ENCODE measurements at places on chromosomes 13 and 19.
A peak's percentile ranks its signal among the peaks of the same experiment; 100 is the strongest.

- DNase-seq: no peak
Measured at GRCh38 chr13:20716951-20717350, 13.5 kb downstream of the IL17D start.

- no peak for DNase-seq
Measured at GRCh38 chr19:36986601-36987000, 70.5 kb downstream of the ZNF568 start.

- no peak for DNase-seq
Measured at GRCh38 chr13:98941126-98941525, 36.7 kb downstream of the DOCK9 start.

GRCh38 chr19:49779731-49780555 is 13.1 kb downstream of the AP2A1 start:
- no peak for DNase-seq

GRCh38 chr13:65603160-65603559 is 1627.0 kb downstream of the PCDH9 start:
- DNase-seq: no peak

DNA sequence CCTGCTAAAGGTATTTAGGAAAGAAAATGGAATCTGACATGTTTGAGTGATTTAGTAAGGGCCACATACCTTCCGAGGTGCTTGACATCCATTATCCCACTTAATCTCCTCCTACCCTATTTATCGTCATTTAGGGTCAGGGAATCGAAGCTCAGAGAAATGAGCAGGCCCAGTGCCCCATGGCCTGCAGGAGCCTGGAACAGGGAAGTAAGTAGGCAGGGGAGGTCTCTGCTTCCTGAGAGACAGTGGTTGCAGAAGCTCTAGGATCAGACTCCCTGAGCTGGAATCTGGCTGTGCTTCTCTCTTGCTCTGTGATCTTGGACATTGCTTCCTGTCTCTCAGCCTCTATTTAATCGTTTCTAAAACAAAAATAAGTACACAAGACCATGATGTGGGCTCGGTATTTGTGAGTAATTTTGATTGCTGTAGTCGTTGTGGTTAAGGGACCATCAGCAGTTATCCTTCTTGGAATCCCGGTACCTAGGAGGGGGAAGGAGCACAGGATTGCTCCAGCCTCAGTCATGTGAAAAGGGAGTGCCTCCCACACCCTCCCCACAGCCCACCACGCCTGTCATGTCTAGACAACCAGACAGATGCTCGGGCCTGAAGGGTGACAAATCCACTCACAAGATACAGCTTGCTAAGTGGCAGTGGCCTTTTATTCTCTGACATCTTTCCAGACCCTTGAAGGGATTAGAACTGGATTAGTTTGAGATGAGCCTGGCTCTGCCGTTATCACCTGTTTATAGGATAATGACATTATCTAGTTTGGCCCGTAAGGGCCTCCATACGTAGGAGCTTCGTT is 169.2 kb upstream of the TSHZ3 start:
- no peak for DNase-seq

DNA sequence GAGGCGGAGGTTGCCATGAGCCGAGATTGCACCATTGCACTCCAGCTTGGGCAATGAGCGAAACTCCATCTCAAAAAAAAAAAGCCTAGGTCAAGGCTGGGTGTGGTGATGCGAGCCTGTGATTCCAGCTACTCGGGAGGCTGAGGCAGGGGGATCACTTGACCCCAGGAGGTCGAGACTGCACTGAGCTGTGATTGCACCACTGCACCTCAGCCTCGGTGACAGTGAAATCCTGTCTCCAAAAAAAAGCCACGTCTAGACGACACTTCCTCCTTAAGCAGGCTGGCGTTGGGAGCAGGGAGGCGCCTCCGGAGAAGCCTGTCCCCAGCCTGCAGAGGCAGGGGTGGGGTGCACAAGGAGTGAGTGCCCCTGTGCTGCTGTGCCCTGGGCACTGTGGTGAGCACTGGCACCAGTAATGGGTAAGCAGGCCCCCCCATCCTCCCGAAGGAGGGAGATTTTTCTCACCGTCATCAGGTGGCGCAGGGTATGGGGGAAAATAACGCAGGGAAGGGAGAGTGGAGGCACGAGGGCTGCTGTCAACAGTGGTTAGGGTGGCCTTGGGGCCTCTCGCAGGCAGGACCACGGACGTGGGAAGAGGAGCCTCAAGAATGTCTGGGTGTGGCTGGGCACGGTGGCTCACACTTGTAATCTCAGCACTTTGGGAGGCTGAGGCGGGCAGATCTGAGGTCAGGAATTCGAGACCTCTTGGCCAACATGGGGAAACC is 706 bp downstream of the P2RY11 start:
- DNase-seq: no peak

GRCh38 chr13:66640231-66640630 is 589.9 kb downstream of the PCDH9 start:
- no peak for DNase-seq

- DNase-seq: no peak
Measured at GRCh38 chr19:34555447-34555846, 73.9 kb downstream of the WTIP start.

DNA sequence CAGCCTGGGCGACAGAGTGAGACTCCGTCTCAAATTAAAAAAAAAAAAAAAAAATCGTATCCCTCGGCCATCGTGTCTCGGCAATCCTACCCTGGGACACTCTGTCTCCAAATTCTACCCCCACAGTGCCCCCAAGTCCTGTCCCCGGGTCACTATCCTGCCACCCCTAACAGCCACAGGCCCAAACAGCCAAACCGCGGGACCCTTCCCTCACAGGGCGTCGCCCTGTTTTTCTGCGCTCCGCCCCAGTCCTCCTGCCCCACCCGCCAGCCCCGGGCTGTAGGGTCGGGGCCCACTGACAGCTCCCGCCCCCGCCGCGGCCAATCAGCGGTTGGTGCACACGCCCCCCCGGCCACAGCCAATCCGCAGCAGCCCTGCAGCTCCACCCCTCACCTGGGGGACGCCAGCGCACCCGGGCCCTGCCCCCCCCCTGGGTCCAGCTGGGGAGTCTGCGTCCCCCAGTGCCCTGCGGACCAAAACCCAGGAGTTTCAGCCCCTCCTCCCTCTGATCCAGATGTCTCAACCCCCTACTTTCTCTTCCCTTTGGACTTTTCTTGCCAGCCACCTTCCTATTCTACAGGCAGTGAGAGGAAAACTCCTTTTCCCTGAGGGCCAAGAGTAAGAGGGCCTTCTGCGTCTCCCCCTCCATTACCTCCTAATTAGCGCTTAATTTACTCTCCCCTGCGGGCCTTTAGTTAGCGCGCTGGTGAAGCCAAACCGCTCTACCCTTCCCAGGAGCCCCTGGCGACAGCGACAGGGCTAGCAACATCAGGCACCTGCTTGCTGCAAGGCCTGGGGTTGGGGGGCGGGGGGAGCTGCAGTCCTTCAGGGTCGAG is 1.5 kb upstream of the BCAT2 start:
- DNase-seq: peak; percentile 85

DNA sequence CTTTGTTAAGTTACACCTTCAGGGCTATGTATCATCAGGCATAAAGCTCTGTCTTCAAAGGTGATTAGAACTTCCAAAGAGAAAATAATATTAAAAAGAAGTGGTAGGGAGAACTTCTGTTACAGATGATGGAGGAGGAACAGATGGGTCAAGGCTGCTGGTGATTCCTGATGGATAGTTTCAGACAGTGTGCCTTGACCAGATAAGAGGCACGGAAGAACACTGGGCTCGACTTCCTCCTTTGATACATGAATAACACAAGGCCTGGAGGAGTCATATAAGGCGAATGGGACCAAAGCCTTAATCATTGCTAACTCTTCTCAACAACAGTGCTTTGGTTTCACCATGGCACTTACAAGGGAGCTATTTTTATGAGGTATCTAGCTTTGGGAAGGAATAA is 128.1 kb upstream of the RXFP2 start:
- no peak for DNase-seq

DNA sequence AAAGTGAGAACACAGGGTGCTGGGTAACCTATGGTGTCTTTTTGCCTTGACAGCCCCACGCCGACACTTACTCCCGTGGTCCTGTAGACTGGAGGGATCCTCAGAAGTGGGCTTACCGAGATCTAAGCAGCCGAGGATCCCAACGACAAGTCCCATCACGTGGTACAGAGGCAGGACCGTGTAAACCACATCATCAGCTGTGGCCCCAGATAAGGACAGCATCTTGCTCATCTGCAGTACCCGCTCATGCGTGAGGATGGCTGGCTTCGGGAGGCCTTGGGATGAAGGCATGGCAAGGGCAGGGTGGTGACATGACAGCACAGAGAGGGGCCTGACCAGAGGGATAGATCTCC is 2.1 kb downstream of the SLC27A5 start:
- DNase-seq: no peak

- no peak for DNase-seq
Measured at GRCh38 chr19:58355908-58356765, 2.8 kb upstream of the A1BG start.

- no peak for DNase-seq
Measured at GRCh38 chr19:35104361-35104760, 11.3 kb upstream of the FXYD3 start.

DNA sequence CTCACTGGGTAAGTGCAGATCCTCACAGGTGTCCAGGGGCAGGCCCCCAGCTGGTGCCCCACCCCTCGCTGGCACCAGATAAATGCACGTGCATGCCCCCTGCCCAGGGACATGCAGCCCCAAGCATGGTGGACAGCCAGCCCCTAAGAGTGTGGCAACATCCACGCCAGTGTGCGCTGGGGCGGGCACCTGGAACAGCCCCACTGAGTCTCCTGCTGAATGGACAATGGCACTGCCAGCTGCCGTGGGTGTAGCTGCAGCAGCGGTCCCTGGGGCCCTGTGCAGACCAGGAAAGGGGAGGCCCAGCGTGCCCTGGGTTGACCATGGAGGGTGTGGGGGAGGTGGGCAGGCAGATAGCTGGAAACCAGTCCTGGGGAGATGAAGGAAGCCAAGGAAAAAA is 538.7 kb upstream of the SGCG start:
- DNase-seq: no peak

DNA sequence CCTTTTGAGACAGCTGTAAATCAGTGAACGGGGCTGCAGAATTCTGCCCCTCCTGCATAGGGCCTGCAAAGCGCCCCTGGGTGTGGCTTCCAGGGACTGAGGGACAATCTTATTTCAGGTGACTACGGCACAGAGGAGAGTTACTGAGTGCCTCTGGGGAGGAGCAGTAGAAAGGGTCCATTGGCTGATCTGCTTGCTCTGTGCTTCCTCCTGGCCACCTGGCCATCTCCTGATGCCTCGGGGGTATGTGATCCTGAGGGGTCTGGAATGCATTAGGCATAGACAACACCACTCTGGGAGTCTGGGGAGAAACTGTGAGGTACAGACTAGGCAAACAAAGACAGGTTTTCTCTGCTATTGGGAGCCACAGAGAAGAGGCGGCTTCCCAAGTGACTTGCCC is 2.8 kb downstream of the KCTD15 start:
- DNase-seq: no peak

GRCh38 chr13:104372095-104372655 is 1306.0 kb upstream of the SLC10A2 start:
- no peak for DNase-seq

DNA sequence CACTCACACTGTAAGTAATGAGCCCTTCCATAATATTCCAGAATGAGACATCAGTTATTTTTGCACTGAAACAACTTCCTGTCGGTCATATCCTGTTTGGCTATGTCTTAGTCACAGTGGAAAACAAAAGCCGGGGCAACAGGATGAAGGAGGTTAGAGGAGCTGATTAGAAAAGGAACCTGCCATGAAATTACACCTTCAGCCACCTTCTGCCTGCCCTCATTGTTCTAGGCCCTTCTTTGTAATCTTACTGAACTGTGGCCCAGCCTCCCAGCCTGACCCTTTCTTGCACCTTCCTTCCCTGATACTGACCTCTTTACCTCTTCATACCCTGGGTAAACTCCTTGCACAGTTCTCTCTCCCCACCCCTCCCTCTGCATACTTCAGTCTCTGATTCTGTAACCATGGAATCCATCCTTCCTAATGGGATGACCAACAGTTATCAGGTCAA is 67.3 kb downstream of the DOCK9 start:
- DNase-seq: no peak

- no peak for DNase-seq
Measured at GRCh38 chr13:52804202-52804641, 44.2 kb downstream of the PCDH8 start.

GRCh38 chr13:113355621-113356020 is 8.3 kb downstream of the GRTP1 start:
- DNase-seq: no peak

- DNase-seq: no peak
Measured at GRCh38 chr13:104024416-104025170, 958.4 kb upstream of the SLC10A2 start.

DNA sequence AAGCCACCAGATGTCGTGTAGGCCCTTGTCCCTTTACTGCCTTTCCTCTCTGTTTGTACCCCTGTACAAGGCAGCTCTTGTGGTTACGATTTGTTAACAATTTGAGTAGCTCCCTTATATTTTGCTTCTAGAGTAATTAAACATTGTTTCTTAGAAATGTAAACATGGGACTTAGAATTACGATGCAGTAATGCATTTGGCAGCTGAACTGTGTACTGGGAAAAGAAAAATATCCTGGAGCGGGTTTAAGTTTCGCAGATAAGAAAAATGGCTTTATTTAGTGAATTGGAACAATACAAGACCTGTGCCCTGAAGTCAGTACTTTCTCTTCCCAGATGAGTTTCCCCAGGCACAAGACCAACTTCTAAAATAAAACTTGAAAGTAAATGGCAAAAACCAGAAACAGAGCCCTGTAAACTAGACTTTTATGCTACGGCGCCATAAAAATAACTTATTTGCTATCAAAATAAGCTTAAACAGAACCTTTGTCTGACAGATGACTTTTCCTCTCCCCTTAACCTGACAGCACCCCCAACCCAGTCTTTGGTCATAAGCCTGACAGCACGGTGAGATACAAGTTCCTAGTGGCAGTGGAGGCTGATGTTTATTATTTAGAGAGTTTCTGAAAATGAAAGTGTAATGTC is 63.0 kb downstream of the LRCH1 start:
- DNase-seq: no peak

- DNase-seq: no peak
Measured at GRCh38 chr13:114070098-114070799, 62.2 kb downstream of the RASA3 start.

GRCh38 chr13:34034411-34034810 is 216.5 kb downstream of the RFC3 start:
- no peak for DNase-seq

DNA sequence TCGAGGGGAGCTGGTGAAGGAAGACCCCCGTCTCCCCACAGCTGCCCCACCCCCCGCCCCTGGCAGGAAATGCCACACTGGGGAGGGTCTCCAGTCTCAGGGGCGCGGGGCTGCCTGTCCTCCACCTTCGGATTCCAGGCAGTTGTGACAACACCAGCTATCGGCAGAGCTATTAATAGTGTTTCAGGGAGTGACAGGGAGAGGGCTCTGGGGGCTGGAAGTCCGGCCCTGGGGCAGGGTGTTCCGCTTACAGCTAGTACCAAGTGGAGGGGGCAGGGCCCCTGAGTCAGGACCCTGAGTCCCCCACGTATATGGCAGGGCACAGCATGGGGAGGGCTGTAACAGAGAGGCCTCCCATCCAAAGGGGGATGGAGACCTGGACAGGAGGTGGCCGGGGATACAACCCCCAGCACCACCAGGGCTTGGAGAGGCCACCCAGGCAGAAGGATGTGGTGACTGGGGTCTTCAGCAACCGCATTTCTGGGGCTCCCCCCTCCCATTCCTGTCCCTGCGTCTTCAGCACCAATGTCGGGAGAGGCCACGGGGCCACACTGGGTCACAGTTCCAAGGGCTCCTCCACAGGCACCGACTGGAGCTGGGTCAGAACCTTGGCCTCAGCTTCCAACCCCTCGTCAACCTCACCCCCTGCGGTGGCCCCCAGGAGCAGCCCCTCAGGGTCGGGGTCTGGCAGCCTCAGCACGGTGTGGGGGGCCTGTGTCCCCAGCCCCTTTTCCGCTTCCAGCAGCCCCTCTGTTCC is 3.9 kb downstream of the SIX5 start:
- no peak for DNase-seq

- no peak for DNase-seq
Measured at GRCh38 chr13:92739306-92739818, 487.2 kb upstream of the GPC6 start.
